ENCODE measurements at places on chromosomes 13 and 19. TPM values are rescaled to one million over a fixed set of nuclear protein-coding genes. Genes with fewer than 3 reads are reported as not detected.

GRCh38 chr13:102724923-102725322 is 30.1 kb upstream of the METTL21C start:
- peaks cover 2% of the 10 kb centered on the region for H3K36me3 ChIP-seq
- H3K4me1 ChIP-seq = no peaks in the 10 kb centered on the region
- peaks cover 15% of the 10 kb centered on the region for H3K27me3 ChIP-seq

Gene IRGC
- total RNA-seq = not detected

Gene SERP2
- 14.0 TPM for total RNA-seq

- H3K27me3 ChIP-seq = no peaks in the 10 kb centered on the region
- H3K4me3 ChIP-seq = no peak overlapping the region
- H3K4me1 ChIP-seq = no peaks in the 10 kb centered on the region
- H3K27ac ChIP-seq = no peak overlapping the region
These were observed 43.9 kb downstream of the RAB20 start for GRCh38 chr13:110517505-110518225.

- no peaks in the 10 kb centered on the region for H3K4me1 ChIP-seq
- no peaks in the 10 kb centered on the region for H3K27me3 ChIP-seq
- no peak for DNase-seq
- no peak overlapping the region for H3K27ac ChIP-seq
These were observed 197.1 kb downstream of the ITGBL1 start for GRCh38 chr13:101649488-101650126.

DNA sequence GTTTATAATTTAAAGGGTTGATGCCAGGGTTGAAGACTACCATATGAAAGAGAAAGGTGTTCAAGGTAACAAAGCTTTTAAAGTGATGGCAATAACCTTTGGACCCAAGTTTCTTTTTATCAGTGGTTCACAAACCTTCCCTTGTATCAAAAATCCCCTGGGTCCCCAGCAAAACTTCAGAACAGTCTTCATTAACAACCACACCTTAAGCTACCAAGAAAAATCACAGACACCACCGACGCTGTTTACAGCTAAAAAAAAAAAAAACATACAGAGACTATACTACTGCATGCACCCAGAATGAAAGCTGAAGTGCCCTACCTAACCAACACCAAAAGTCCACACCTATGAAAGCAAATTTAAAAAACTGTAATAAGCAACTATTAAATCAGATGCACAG is 13.4 kb downstream of the CNMD start:
- H3K27ac ChIP-seq = no peak overlapping the region
- no peaks in the 10 kb centered on the region for H3K27me3 ChIP-seq
- peaks cover 11% of the 10 kb centered on the region for H3K4me1 ChIP-seq
- peaks cover 8% of the 10 kb centered on the region for H3K36me3 ChIP-seq
- no peak overlapping the region for H3K4me3 ChIP-seq
- DNase-seq = no peak

DNA sequence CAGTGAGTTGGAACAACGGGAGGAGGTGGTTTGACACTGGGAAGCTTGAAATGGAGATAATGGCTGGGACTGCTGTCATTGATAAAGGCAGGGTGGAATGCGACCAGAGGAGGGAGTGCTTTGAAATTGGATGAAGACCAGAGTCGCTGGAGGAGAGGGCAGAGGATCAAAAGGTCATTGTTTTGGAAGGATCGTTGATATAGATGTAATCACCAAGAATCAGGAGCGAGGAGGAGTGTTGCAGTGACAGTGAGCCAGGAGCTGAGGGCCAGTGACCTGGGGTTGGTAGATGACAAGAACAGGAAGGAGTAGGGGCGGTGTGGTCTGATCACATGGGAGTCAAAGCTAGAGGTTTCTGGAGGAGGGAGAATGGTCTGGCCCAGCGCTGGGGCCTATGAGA is 25.3 kb downstream of the TM9SF2 start:
- peak overlapping the region; percentile 12 for H3K27ac ChIP-seq
- H3K4me1 ChIP-seq = no peaks in the 10 kb centered on the region
- no peak for DNase-seq
- no peaks in the 10 kb centered on the region for H3K27me3 ChIP-seq
- peaks cover 13% of the 10 kb centered on the region for H3K36me3 ChIP-seq
- H3K4me3 ChIP-seq = no peak overlapping the region

DNA sequence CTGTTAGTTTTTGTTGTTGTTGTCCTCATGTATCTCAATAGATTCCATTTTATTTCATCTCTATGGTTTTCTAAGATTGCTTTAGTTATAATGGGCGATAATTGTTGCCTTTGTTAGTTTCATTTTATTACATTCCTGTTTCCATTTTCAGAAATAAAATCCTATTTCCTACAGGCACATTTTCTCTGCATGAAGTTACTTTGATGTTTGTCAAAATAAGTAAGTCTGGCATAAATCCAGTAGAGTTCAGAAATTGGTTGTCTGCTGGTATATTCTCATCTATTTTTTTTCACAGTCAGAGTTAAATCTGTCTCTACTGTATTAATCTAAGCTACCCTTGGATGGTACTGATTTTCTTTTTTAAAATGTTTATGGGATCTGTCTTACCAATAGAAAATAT is 204.1 kb downstream of the MYO16 start:
- H3K27me3 ChIP-seq = no peaks in the 10 kb centered on the region
- no peak overlapping the region for H3K27ac ChIP-seq
- H3K4me1 ChIP-seq = no peaks in the 10 kb centered on the region

DNA sequence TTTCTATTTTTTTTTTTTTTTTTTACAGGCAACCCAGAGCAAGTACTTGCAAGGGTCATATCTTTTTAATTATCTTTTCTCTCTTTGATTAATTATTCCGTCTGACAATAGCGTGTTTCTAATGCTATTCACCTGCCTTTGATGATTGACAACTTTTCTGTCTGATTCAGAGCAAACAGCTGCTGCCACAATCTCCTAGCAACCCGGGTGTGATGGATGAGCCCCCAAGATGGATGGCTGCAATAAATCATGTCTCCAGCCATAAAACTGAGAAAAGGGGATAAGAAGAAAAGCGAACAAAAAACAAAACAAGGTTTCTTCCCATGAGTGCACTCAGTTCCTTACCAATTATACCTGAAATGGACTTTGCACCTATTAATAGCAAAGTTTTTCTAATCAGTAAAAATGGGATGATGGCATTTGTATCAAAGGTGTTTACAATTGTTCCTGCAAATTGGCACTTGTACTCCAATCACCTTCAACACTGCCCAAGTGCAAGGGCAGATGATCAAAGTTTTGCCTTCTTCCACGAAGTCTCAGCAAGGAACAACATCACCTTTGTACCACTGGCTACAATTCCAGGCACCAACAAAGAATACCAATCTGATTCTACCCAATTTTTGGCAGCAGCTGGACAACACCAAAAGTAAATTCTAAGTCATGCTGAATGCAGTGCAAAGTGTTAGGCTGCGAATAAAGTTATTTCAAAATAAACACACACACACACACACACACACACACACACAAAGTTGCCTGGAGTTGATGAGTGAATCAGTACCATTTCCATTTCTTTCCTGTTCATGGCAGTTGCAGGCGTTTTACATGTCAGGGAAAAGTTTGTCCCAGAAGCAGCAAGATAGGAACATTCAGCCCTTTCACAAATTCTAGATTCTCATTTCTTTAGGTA is 12.0 kb downstream of the TSHZ3 start:
- no peaks in the 10 kb centered on the region for H3K36me3 ChIP-seq
- H3K4me3 ChIP-seq = no peak overlapping the region
- peaks cover 55% of the 10 kb centered on the region for H3K4me1 ChIP-seq
- H3K27me3 ChIP-seq = peaks cover 32% of the 10 kb centered on the region

GRCh38 chr13:43061496-43062280 is 38.3 kb downstream of the DNAJC15 start:
- H3K4me3 ChIP-seq = no peak overlapping the region
- peaks cover 53% of the 10 kb centered on the region for H3K4me1 ChIP-seq

- H3K27me3 ChIP-seq = no peaks in the 10 kb centered on the region
- H3K27ac ChIP-seq = no peak overlapping the region
- peaks cover 60% of the 10 kb centered on the region for H3K4me1 ChIP-seq
- DNase-seq = no peak
- peak overlapping the region; percentile 5 for H3K4me3 ChIP-seq
These were observed 549.6 kb upstream of the SLC10A2 start for GRCh38 chr13:103615771-103616170.

Gene REEP6
- total RNA-seq = 8.7 TPM

DNA sequence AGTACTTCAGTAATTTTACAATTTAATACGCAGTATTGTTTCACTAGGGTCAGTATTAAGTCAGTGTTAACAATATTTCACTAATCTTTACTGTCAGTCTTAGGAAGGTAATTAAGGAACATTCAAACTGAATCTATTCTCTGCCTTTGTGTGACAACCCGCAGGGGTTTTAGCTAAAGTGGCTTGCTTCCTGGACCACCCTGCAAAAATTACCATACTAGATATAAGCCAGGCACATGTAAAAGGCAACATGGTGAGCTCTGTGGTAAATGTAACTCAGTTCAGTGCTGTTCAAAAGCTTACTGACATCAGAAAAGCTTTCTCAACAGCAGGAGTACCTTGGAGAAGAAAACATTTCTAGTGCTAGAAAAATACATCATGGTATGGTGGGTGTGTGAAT is 116.7 kb downstream of the FREM2 start:
- H3K27me3 ChIP-seq = no peaks in the 10 kb centered on the region
- peak overlapping the region; percentile 51 for H3K27ac ChIP-seq
- no peak for DNase-seq
- no peak overlapping the region for H3K4me3 ChIP-seq

- no peaks in the 10 kb centered on the region for H3K4me1 ChIP-seq
- H3K4me3 ChIP-seq = no peak overlapping the region
- no peak for DNase-seq
- H3K27ac ChIP-seq = no peak overlapping the region
These were observed 60.0 kb downstream of the ZNF627 start for GRCh38 chr19:11657307-11657706.

DNA sequence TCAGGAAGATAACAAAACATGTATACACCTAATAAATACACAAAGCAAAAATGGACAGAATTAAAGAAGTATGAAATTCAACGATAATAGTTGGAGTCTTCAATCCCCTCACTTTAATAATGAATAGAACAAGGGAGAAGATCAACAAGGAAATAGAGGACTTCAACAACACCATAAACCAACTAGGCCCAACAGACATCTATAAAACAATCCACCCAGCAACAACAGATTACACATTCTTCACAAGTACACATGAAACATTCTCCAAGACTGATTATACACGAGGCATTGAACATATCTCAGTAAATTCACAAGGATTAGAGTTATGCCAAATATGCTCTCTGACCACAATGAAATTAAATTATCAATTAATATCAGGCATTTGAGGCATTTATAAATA is 185.5 kb upstream of the NBEA start:
- H3K36me3 ChIP-seq = no peaks in the 10 kb centered on the region
- H3K4me3 ChIP-seq = no peak overlapping the region
- no peaks in the 10 kb centered on the region for H3K4me1 ChIP-seq
- DNase-seq = no peak
- H3K27ac ChIP-seq = no peak overlapping the region
- H3K27me3 ChIP-seq = no peaks in the 10 kb centered on the region

Gene FGF22
- 0.84 TPM for total RNA-seq
